ENCODE measurements at places on chromosomes 12 and 14.

DNA sequence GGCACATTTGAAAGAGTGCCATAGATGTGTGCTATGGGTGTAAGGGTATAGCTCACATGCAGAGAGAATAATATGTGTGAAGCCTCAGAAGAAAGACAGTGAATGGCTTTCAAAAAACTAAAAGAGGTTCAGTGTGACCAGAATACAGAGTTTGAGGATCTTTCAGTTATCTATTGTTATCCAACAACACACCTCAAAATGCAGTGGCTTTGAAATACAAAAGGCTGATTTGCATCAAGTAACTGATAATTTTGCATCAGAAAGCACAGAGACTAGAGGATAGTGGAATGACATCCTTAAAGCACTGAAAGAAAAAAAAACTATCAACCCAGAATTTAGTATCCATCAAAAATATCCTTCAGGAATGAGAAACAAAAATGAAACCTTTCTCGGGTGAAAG is 131.6 kb upstream of the IGF1 start:
- H3K27ac ChIP-seq: no peak overlapping the region
- H3K36me3 ChIP-seq: no peaks in the 10 kb centered on the region
- no peak overlapping the region for H3K4me3 ChIP-seq

DNA sequence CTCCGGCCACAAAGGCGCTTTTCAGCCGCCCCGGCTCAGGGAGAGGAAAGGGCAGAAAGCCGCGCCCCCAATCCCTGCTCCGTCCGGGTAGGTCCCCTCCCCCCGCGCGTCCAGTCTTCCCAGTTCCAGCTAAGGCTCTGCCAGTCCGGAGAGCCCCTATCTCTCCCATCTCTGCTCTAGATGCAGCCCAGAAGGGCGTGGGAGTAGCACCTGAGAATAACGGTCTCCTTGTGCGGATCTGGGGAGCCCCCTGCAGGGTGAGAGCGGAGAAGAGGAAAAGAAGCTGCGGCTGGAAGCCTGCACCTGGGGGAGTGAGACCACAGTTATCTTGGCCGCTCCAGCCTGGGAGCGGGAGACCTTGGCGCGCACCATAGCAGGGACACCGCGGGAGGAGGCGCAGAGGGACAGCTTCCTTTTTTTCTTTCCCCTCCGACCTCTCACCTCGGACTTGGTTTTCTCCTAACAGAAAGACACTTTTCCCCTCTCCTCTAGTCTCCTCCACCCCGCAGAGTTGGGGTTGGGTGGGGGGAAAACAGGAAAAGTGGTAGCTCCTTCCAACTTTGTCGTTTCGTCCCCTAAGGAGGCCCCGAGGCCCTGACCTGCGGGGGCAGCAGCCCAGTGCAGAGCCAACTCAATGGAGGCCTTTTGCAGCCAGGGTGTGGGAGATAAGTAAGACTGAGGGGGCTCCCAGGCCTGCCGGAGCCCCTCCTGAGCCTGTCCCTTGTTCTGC is 2.4 kb downstream of the DHH start:
- peaks cover 59% of the 10 kb centered on the region for H3K4me1 ChIP-seq
- no peak for DNase-seq
- peak overlapping the region; percentile 23 for H3K4me3 ChIP-seq
- H3K27me3 ChIP-seq: no peaks in the 10 kb centered on the region
- H3K27ac ChIP-seq: no peak overlapping the region

DNA sequence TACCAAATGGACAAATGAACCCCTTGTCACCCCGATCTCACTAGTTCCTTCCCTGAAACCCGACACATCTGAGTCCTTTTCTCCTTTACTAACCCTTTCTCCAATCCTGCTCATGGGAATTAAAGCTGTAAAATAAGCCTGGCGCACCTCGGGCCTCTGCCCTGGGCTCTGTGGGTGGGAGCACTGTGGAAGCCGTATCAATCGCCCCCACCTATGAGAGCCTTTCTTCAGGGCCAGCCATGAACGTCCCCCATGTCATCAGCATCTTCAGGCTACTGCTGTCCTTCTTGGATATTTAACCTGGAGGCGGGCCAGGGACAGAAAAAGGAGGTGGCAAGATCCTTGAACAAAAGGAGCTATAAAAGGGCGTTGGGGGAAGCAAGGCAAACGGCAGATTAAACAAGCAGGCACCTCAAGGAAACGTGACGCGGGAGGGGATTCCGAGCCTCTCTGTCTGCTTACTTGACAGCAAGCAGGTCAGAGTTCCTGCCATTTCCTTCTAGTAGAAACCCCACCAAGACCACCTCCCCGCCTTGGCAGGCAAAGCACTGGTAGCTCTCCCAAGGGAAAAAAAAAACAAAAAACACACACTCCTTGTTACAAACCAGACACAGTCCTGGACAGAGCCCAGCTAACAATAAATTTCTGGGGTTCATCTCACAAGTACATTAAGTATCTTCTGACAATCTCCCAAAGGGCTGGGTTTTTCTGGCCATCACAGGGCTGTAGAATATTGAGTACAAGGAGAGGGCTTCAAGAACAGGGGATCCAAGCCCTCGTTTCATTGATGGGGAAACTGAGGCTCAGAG is 62.9 kb downstream of the DPF3 start:
- H3K4me3 ChIP-seq: no peak overlapping the region
- H3K27me3 ChIP-seq: no peaks in the 10 kb centered on the region
- no peaks in the 10 kb centered on the region for H3K36me3 ChIP-seq
- no peak for DNase-seq
- H3K27ac ChIP-seq: peak overlapping the region; percentile 66

DNA sequence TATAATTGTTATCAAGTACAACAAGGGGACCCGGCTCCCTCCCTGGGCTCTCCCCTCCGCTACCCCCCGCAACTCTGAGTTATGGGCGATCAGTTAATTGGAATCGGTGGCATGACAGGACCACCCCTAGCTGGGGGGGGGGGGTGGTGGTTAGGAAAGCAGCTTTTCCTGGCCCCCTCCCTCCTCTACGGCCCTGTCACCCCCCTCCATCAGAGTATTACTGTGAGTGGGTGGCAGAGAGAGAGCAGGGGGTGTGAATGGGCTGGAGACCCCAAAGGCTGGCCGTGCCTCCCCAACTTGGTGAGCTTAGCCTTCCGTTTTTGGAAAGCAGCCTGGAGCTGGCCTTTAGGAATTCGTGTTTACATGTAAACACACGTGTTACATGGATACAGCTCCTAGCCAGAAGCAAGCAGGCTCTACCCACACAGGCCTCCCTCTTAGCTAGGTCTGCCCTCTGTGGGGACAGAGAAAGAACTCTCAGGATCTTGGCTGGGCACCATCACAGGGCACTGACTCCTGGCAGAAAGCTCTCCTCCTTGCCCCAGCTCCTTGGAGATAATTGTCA is 1.1 kb upstream of the HOXC4 start:
- H3K27ac ChIP-seq: peak overlapping the region; percentile 1
- H3K27me3 ChIP-seq: peaks cover 20% of the 10 kb centered on the region
- H3K36me3 ChIP-seq: no peaks in the 10 kb centered on the region
- no peak overlapping the region for H3K4me3 ChIP-seq

GRCh38 chr12:104733717-104734175 is 224.3 kb downstream of the SLC41A2 start:
- no peak overlapping the region for H3K4me3 ChIP-seq
- H3K36me3 ChIP-seq: no peaks in the 10 kb centered on the region
- DNase-seq: no peak
- no peaks in the 10 kb centered on the region for H3K27me3 ChIP-seq

DNA sequence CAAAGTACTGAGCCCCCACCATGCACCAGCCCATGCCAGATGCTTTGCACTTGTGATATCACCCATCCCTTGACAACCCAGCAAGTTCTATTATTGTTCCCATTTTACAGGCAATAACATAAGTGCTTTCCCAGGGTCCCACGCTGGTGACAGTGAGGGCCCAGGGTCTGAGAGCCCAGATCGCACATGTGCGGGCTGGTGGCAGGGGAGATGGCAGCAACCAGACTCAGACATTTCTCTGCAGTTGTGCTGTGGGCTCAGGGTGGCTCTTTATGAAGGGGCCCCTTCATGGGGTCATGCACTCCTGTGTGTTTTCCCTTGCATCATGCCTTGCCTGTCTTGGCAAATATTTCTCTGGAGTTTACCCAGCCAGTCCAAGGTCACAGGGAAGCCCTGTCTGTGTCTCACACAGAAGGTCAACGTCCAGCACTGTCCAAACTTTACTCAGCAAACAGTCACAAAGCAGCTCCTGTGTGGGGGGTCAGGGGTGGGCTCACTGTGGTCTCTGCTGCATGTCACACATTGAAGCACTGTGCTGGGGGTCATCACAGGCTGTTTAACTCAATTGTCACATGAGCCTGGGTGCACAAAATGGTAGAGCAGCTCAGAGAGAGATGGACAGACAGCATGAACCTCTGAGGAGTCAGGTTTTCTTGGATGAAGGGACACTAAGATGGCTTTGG is 12.7 kb downstream of the SERPINA5 start:
- DNase-seq: no peak
- H3K36me3 ChIP-seq: no peaks in the 10 kb centered on the region
- H3K4me3 ChIP-seq: no peak overlapping the region
- peaks cover 18% of the 10 kb centered on the region for H3K4me1 ChIP-seq
- H3K27ac ChIP-seq: no peak overlapping the region
- no peaks in the 10 kb centered on the region for H3K27me3 ChIP-seq

GRCh38 chr12:28442101-28442500 is 251.8 kb downstream of the CCDC91 start:
- H3K4me3 ChIP-seq: no peak overlapping the region
- H3K4me1 ChIP-seq: no peaks in the 10 kb centered on the region
- no peaks in the 10 kb centered on the region for H3K36me3 ChIP-seq
- DNase-seq: no peak
